Activated CD8-positive, alpha-beta memory T cell treated with anti-CD3 and anti-CD28 coated beads, Interleukin-2, amount 50 U/mL, for 4 hours (primary cell): ENCODE measurements at places on chromosomes 7 and 10.

DNA sequence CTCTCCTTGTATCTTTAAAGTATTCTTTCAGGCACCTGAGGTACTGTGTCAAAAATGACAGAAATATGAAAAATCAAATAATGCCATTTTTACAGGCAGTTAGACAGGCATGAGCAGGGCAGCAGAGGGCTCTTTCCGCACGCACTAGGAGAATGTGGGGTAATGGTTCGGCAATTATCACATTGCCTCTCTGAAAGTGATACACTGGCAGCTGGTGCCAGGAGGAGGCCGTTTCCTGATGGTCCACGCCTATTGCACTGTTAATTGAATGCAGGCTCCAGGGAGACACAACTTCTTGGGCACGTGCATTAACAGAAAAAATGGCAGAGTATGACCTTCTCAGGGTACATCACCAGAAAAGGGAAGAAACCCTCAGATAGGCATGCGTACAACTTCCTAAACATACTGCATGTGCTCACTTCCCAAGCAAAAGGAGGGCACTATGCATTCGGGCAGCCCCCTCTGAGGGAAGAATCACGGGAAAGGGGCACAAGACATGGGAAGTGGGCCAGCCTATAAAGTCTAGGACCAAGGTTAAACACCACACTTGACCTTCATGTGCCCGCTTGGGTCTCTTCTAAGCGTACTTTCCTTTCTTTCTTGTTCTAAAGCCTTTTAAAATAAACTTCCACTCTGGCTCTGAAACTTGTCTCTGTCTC is 161.7 kb downstream of the TNS3 start:
- no peak for DNase-seq

DNA sequence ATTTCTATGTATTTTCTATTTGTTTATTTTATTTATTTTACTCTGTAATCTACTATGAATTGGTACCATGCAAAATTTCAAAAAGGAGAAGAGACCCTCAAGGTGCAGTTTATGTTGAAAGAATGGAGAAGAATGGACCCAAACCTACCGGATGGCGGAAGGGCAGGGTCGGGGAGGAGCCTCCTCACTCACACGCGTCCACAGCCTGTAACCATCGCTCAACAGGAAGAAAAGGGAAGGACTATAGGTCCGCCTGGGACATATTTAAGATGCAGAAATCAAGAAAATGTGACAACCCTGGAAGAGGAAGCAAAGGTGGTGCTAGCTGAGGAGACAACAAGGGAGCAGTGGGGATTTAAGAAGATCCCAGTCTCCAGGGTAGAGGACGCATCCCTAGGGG is 158.4 kb downstream of the COBL start:
- DNase-seq = no peak

- no peak for DNase-seq
Measured at GRCh38 chr7:105439174-105439893, 50.6 kb upstream of the SRPK2 start.

DNA sequence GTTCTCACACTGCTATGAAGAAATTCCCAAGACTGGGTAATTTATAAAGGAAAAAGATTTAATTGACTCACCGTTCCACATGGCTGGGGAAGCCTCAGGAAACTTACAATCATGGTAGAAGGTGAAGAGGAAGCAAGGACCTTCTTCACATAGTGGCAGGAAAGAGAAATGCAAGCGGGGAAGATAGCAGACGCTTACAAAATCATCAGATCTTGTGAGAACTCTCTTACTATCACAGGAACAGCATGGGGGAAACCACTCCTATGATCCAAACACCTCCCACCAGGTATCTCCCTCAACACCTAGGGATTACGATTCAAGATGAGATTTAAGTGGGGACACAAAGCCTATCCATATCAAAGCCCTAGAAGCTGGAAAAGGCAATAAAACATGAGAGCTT is 130.8 kb downstream of the MDFIC start:
- DNase-seq = no peak

DNA sequence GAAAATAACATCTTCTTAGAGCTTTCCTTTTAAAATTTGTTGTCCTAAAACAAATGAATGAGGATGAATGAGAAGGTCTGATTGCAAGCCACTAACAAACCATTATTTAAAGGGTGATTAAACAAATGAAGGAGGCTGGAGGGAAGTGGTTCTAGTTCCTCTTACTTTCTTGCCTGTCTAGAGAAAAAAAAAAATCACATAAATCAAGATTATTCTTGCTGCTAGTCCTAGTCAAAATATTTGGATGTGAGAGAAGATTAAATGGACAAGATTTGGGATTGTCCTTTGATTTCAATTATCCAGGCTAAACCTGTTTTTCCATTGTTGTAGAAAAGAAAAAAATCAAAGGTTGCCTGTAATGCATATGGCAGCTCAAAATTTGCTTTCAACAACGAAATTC is 3.3 kb downstream of the SKAP2 start:
- DNase-seq = no peak

GRCh38 chr7:56199639-56200038 is 83.4 kb upstream of the NUPR2 start:
- no peak for DNase-seq

DNA sequence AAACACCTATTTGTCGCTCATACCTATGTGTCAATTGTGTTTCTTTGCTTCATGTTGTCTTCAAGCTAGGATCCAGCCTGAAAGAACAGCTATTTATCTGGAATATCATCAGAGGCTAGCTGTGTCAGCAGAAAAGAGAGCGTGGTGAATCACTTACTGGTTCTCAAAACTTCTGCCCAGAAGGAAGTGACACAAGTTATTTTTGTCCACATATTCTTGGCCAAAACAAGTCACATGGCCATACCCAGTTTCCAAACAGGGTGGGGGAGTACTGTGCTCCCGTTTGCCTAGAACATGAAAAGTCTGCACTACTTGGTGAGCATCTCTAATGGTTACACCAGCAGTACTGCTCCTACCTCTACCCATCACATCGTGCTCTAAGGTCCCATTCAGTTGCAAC is 160.9 kb upstream of the CSTF2T start:
- no peak for DNase-seq

- DNase-seq = no peak
Measured at GRCh38 chr7:136061433-136061832, 84.3 kb upstream of the MTPN start.

DNA sequence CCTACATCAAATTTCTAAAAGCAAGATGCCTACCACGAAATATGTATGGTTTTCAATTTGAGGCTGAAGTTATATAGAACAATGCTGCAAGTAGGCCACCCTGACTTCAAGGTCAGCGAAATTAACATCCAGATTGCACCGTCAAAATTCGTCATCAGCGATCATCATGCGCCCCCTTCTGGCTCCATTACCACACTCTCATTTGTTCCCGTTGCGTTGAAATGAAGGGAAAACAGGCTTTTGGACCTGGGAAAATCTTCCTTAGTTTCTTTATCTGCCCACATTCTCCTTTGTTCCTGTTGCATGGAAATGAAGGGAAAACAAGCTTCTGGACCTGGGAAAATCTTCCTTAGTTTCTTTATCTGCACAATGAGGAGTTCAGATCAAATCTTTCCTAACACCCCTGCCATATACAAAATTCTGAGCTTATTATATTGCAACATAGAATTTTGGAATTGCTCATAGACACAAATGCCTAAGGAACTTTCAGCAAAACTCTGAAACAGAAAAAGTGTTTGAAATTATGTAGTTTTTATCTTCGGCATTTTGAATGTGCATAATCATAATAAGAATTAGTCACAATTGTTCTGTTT is 98.2 kb upstream of the PRKCQ start:
- peak; percentile 63 for DNase-seq

GRCh38 chr7:33591490-33591889 is 313.8 kb upstream of the BMPER start:
- DNase-seq = no peak

GRCh38 chr10:82438277-82438676 is 563.3 kb downstream of the NRG3 start:
- no peak for DNase-seq

DNA sequence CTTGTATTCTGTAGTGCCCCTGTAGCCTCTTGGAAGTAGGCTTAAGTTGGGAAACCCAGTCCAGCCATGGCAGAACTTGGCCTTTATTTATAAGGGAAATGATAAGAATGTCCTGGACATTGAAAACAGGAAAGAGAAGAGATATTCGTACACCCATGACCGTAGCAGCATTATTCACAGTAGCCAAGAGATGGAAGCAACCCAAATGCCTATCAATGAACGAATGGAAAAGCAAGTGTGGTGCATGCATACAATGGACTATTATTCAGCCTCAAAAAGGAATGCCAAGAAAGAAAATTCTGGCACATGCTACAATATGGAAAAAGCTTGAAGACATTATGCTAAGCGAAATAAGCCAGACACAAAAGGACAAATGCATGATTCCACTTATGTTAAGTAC is 315.3 kb downstream of the CXCL12 start:
- DNase-seq = no peak

- no peak for DNase-seq
Measured at GRCh38 chr7:68613897-68614296, 984.4 kb upstream of the AUTS2 start.

DNA sequence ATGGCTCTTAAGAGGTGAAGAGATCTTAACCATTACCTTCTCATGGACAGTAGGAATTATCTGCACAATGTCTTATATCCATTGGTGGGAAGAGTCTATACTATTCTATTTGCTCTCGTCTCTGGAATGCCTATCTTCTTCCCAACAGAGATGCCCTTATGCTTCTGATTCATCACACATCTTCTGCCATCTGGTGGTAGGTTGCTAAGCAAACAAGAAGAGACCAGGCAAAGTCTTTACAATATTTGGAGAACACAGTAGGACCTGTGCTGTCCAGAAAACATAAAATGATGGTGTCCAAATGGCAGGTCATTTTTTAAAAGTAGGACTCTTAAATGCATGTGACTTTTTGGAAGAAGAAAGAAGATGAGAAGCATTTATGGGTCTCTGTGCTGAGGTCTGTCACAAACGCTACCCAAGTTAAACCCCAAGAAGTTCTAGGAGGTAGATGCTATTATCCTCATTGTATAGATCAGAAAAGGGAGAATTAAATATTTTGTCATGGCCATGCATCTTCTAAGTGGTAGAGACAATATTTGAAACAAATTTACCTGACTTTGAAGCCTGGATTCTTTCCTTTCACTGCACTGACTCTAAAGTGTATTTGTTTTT is 67.8 kb upstream of the NXPH1 start:
- no peak for DNase-seq

GRCh38 chr10:58873161-58873560 is 303.3 kb upstream of the PHYHIPL start:
- no peak for DNase-seq

DNA sequence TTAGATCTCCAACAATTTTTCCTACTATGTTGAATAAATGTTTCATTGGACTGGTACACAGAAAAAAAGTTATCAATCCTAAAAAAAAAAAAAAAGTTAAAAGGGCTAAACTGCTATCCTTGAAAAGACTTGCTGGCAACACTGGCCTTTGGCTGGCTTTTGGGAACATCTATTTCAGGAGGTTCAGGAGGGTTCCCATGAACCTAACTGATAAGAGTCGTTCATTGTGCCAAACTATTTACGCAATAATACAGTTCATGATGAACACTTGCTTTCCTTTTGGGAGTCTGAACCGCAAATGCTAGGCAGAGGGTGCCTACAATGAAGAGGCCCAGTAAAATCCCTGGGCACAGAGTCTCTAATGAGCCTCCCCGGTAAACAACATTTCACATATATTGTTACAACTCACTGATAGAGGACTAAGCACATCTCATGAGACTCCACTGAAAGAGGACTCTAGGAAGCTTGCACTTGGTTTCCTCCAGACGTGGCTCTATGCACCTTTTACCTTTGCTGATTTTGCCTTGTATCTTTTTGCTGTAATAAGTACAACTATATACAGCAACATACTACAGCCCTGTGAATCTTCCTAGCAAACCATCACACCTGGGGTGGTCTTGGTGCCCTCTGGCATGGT is 45.0 kb downstream of the ZFAND4 start:
- DNase-seq = no peak

DNA sequence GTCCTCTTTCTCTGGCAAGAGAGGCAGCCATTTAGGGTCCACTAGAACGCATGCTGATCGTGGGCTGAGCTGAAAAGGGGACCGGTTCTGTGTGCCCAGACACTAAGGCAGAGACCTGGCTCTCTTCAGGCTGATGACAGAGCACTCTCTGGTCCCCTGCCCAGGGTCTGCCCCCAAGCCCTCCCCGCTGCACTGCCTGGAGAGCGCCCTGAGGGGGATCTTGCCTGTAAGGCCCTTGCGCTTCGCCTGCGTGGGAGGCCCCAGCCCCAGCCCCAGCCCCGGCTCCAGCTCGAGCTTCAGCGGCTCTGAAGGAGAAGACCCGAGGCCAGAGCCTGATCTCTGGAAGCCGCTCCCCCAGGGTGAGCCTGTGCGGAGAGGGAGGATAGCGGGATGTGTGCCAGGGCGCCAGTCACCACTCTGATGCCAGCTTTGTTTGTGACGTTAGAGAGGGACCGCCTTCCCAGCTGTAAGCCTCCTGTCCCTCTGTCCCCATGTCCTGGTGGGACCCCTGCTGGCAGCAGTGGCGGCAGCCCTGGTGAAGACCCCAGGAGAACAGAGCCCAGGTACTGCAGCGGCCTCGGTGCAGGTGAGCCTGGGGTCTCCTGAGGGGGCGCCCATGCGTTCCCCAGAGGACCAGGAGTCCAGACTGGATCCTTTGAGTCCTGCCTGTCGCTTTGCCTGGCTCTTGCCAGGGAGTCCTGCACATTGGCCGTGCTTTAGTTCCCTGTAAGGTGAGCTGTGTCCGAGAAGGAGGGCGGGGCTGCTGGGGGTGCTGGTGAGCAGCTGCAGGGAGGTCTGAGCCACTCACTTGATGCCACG is 43.2 kb downstream of the ZNF467 start:
- no peak for DNase-seq

DNA sequence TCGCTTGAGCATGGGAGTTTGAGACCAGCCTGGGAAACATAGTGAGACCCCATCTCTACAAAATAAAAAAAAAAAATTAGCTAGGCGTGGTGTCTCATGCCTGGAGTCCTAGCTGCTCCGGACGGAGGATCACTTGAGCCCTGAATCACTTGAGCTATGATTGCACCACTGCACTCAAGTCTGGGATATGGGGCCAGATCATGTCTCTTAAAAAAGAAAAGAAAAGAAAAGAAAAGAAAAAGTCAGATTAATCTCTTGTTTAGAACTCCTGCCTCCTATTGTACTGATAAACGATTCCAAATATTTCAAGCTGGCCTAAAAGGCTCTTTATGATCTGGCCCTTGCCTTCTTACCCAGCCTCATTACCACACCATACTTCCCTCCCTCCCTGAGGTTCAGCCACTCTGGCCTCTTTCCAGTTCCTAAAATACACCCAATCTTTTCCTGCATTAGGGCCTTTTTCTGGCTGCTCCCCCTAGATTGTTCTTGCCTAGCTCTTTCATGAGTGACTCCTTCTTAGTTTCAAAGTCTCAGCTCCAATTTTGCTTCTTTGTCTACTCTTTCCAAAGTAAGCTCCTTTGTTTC is 41.7 kb downstream of the VCL start:
- no peak for DNase-seq

GRCh38 chr7:77208416-77208815 is 8.8 kb upstream of the FGL2 start:
- DNase-seq = no peak

GRCh38 chr10:17453373-17454091 is 863 bp downstream of the ST8SIA6 start:
- DNase-seq = peak; percentile 35

DNA sequence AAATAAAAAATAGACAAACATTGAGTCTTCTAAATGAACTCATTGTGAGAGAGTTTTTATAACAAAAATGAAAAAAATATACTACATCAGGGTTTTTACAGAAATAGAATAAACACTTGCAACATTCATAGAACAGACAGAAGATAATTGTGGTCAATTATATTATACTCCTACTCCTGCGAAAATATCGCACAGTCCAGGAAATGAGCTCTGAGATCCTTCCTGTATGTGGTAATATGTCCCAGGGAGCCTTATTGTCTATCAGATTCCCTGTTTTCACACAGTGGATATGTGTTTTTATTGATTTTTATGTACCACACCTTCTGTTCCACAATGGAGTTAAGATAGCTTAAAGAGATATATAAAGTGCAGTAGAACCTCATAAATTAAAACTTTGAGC is 27.5 kb upstream of the RELN start:
- DNase-seq = no peak
